ENCODE measurements at places on chromosomes 2 and 18. TPM values are rescaled to one million over a fixed set of nuclear protein-coding genes. Genes with fewer than 3 reads are reported as not detected.

Gene WIPF1
- 25.2 TPM for total RNA-seq

Gene EFR3B
- 10.1 TPM for total RNA-seq

Gene MYO5B
- 9.4 TPM for total RNA-seq

Gene IL36RN
- 0.21 TPM for total RNA-seq

Gene IL1R1
- total RNA-seq = 43.5 TPM

Gene IL1F10
- total RNA-seq = not detected

Gene ASB18
- total RNA-seq = not detected

Gene NETO1
- not detected for total RNA-seq

Gene GLI2
- 16.6 TPM for total RNA-seq

Gene TUBB6
- 207 TPM for total RNA-seq

Gene ACTR1B
- 40.7 TPM for total RNA-seq

Gene POTEE
- 0.04 TPM for total RNA-seq

Gene TXNDC2
- total RNA-seq = 0.45 TPM

Gene NPAS2
- 78.6 TPM for total RNA-seq

Gene TMEFF2
- total RNA-seq = 0.34 TPM

Gene DSG2
- total RNA-seq = 57.5 TPM

Gene MYL12B
- total RNA-seq = 400 TPM

Gene EMILIN1
- 0.47 TPM for total RNA-seq

Gene GPR75
- 1.6 TPM for total RNA-seq

Gene KLHL41
- total RNA-seq = 0.50 TPM

Gene C2orf81
- 3.0 TPM for total RNA-seq

Gene IFIH1
- 1.2 TPM for total RNA-seq

All from A549 treated with Mapracorat at 1 μM for 4 hours (cell line).